Cortex of kidney (tissue), 1 donor: ENCODE measurements at places on chromosomes 4 and X.

GRCh38 chr4:139635966-139636365 is 29.7 kb upstream of the MGST2 start:
- DNase-seq, result no peak

DNA sequence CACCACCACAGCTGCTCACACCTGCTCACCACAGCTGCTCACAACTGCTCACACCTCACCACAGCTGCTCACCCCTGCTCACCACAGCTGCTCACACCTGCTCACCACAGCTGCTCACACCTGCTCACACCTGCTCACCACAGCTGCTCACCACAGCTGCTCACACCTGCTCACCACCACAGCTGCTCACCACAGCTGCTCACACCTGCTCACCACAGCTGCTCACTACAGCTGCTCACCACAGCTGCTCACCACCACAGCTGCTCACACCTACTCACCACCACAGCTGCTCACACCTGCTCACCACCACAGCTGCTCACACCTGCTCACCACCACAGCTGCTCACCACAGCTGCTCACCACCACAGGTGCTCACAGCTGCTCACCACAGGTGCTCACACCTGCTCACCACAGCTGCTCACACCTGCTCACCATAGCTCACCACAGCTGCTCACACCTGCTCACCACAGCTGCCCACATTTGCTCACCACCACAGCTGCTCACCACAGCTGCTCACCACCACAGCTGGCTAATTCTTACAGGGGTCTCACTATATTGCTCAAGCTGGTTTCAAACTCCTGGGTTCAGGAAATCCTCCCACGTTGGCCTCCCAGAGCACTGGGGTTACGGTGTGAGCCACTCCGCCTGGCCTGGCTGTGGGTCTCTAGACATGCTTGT is 30.4 kb upstream of the CPLX1 start:
- DNase-seq, result no peak

DNA sequence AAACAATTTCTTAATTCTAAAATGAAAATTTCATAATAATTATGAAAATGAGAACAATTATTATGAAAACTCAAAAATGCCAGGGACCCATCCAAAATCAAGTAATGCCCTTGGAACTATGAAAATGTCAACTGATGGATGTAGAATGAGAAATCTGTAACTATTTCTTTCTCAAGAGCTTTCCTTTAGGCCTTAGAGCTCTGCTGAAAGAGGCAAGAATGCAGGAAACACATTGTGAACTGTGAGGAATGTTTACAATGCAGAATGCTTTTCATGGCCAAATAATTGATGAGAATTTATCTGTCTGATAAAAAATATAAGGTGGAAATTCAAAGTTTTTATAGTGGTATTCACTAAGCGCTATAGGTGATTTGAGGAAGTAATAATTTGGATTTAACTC is 207.1 kb upstream of the PCDH18 start:
- no peak for DNase-seq

DNA sequence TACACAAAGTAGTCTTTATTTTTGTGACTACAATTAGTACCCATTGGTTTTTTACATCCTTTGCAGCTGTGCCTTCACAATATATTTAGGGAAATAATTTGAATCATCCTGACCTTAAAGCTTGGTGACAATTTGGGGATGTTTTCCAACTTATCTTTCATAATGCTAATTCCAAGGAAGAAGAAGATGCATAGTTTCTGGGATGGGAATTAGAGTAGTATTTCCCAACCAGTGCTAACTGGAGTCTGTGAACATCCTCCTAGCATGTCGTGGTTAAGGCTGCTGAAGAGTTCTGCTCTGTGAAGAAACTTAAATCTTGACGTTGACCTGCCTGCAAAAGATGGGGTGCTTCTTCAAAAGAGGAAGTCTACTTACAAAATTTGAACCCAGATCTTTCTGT is 173.5 kb downstream of the ANK2 start:
- DNase-seq, result no peak

GRCh38 chr4:152992027-152992426 is 55.9 kb downstream of the FHDC1 start:
- DNase-seq, result no peak

DNA sequence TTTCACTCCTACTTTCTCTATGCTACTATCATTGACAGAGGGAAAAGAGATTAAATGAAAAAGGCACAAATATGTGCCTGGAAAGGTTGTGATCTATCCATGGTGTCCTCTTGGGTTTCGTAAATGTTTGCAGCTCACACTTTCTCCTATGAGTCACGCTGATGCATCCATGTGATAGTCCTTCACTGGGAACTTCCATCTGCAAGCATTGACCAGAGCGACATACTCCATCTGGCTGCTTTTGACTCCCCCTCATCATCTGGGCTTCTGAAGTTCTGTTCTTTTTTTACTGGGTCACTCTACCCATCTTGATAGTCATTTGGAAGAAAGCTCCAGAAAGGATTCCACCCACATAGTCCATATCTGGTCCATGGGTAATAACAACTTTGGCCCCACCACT is 84.7 kb upstream of the NDST3 start:
- DNase-seq, result no peak

DNA sequence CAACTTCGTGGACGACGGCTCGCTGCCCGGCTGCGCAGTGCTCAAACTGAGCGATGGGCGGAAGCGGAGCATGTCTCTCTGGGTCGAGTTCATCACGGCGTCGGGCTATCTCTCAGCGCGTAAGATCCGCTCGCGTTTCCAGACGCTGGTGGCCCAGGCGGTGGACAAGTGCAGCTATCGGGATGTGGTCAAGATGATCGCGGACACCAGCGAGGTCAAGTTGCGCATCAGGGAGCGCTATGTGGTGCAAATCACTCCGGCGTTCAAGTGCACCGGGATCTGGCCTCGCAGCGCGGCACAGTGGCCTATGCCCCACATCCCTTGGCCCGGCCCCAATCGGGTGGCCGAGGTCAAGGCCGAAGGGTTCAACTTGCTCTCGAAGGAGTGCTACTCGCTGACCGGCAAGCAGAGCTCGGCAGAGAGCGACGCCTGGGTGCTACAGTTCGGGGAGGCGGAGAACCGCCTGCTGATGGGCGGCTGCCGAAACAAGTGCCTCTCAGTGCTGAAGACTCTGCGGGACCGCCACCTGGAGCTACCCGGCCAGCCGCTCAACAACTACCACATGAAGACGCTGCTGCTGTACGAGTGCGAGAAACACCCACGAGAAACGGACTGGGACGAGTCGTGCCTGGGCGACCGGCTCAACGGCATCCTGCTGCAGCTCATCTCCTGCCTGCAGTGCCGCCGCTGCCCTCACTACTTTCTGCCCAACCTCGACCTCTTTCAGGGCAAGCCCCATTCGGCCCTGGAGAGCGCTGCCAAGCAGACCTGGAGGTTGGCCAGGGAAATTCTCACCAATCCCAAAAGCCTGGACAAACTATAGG is 1.5 kb downstream of the MAB21L2 start:
- DNase-seq, result no peak

GRCh38 chrX:2500091-2500802 is 529 bp downstream of the DHRSX start:
- no peak for DNase-seq

DNA sequence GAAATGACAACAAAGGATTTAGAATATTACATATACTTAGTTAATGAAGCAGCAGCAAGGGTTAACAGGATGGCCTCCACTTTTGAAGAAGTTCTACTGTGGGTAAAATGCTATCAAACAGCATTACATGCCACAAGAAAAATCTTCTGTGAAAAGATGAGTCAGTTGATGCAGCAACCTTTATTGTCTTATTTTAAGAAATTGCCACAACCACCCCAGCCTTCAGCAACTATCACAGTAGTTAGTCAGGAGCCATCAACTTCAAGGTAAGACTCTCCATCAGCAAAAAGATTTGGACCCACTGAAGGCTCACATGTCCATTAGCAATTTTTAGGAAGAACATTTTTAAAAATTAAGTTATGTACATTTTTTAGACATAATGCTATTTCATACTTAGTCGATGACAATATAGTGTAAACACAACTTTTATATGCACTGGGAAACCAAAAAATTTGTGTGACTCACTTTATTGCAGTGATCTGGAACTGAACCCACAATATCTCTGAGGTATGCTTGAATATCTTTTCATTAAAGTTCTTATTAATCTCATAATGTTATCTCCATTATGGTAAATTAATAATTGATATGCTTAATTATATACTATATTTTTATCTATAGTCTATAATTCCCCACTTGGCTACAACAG is 81.2 kb downstream of the SPCS3 start:
- no peak for DNase-seq

GRCh38 chr4:157918036-157918832 is 254.6 kb downstream of the GASK1B start:
- DNase-seq, result no peak

DNA sequence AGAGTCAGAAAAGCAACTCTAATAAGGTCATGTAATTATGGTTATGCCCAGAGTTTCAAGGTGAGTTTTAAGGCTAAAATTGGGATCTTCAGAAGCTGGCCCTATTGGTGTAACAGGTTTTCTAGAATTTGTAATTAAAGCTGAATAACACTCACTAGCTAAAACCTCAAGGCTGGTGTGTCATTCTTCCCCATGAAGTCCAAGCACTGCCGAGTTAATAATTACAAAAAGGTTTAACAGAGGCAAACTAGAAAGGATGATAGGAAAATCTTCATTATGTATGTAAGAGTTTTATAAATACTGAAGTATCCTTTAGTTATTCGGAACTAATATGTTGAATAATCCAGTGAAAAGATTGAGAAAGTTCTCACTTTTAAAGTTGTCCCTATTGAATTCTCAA is 34.3 kb downstream of the MXRA5 start:
- DNase-seq, result no peak

- no peak for DNase-seq
Measured at GRCh38 chr4:26031704-26032103, 117.7 kb downstream of the SMIM20 start.

DNA sequence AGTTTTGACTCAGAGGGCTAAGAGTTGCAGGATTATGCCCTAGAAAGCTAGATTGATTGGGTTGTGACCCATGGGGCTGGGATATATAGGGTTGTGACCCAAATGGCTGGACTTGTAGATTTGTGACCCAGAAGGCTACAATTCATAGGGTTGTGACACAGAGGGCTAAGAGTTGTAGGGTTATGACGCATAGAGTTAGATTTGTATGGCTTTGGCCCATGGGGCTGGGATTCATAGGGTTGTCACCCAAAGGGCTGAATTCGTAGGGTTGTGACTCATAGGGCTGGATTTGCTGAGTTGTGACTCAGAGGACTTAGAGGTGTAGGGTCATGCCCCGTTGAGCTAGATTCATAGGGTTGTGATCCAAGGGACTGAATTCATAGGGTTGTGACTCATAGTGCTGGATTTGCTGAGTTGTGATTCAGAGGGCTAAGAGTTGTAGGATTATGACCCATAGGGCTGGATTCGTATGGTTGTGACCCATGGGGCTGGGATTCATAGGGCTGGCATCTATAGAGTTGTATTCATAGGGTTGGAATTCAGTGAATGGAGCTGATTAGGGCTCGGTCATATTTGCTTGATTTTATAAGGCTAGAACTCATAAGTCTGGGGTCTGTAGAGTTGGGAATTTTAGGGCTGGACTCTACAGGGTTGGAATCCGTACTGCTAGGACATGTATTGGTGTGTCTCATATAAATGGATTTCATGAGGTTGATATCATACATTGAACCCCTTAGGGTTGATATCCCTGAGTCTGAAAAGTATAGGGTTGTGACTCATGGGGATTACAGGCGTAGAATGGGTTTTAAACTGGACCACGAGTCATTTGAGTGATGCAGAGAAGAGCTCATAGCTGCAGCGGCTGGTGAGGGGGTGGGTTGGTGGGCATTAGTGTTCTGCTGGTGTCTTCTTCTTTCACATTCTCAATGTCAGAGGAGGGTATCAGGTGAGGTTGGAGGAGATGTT is 125.7 kb downstream of the CRLF2 start:
- DNase-seq, result no peak

DNA sequence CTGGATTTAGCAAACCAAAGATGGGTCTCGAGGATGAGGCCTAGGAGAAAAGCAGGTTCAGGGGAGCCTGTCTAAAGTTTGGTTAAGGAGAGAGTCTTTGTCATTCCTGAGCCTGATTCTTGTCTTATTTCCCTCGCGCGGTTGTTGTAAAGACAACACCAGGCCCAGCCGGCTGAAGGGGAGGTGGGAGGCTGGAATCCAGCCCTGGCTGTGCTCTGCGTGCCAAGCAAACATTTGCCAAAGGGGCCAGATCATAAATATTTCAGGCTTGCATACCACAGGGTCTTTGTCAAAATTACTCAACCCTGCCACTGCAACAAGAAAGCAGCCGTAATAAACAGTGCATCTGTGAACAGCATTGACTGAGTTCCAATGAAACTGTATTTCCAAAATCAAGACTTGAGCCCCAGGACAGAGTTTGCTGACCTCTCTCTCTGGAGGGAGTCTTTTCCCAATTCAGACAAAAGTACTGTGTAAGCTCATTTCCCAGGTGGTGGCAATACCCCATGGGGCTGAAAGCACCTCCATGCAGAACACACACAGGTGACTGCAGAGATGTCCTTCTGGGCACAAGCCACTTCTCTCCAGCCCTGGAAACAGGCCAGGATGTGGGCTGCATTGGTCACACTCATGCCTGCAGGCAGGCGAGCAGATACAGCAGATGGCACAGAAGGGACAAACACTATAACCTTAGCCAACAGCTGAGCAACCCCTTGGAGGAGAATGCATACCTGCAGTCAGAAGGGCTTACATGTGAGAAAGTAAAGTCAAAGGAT is 320.3 kb downstream of the STK32B start:
- DNase-seq, result no peak
